ENCODE measurements at places on chromosomes 13 and 19.

DNA sequence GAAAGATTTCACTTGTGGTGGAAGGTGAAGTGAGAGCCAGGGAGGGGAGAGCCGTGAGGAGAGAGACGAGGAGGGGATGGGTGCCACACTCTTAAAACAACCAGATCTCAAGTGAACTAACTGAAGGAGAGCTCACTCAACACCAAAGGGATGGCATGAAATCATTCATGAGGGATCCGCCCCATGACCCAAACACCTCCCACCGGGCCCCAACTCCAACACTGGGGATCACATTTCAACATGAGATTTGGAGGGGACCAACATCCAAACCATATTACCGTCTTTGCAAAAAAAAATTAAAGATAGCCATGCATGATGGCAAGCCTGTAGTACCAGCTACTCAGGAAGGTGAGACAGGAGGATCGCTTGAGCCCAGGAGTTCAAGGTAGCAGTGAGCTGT lies 34.9 kb upstream of the POP4 start:
- no peaks in the 10 kb centered on the region for H3K36me3 ChIP-seq
- peaks cover 38% of the 10 kb centered on the region for H3K27me3 ChIP-seq
- H3K27ac ChIP-seq: no peak overlapping the region
- no peak for DNase-seq

- no peak for DNase-seq
- H3K4me1 ChIP-seq: peaks cover 27% of the 10 kb centered on the region
- no peak overlapping the region for H3K27ac ChIP-seq
- no peaks in the 10 kb centered on the region for H3K27me3 ChIP-seq
- no peaks in the 10 kb centered on the region for H3K36me3 ChIP-seq
Observed at GRCh38 chr19:1873524-1874473, 10.4 kb upstream of the KLF16 start.

DNA sequence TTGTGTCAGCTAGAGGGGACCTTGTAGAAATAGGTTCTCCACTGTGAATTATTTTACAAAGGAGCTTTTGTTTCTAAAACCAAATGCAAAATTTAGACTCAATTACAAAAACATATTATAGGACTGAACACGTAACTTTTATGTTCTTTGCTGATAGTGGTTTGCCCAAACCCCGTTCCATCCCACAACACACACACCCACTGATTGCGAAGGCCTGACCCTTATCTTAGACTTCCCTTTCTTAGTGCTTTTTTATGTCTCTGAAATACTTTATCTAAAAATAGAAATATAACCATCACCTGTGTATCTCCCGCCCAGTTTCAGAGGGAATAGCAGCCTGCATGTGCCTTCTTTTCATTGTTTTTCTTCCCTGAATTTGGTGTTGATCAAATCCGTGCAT lies 13.0 kb downstream of the CCNA1 start:
- H3K4me3 ChIP-seq: no peak overlapping the region
- no peaks in the 10 kb centered on the region for H3K4me1 ChIP-seq
- no peak for DNase-seq

DNA sequence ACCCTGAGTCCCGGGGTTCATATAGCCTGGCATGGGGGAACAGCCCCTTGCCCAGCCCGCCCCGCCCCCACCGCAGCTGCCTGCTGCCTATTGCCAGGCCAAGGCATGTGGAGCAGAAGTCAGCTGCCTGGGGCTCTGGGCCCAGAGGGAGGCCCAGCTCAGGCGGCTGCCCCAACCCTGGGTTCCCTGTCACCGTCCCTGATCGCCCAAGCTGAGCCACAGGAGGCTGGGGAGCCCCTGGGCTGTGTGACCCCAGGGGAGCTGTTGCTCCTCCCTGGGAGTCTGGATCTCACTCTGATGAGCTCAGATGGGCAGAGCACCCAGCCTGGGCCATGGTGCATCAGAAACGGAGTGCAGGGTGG lies 1.4 kb downstream of the PLIN4 start:
- H3K4me3 ChIP-seq: no peak overlapping the region
- DNase-seq: no peak
- no peak overlapping the region for H3K27ac ChIP-seq
- no peaks in the 10 kb centered on the region for H3K4me1 ChIP-seq
- no peaks in the 10 kb centered on the region for H3K36me3 ChIP-seq
- no peaks in the 10 kb centered on the region for H3K27me3 ChIP-seq

DNA sequence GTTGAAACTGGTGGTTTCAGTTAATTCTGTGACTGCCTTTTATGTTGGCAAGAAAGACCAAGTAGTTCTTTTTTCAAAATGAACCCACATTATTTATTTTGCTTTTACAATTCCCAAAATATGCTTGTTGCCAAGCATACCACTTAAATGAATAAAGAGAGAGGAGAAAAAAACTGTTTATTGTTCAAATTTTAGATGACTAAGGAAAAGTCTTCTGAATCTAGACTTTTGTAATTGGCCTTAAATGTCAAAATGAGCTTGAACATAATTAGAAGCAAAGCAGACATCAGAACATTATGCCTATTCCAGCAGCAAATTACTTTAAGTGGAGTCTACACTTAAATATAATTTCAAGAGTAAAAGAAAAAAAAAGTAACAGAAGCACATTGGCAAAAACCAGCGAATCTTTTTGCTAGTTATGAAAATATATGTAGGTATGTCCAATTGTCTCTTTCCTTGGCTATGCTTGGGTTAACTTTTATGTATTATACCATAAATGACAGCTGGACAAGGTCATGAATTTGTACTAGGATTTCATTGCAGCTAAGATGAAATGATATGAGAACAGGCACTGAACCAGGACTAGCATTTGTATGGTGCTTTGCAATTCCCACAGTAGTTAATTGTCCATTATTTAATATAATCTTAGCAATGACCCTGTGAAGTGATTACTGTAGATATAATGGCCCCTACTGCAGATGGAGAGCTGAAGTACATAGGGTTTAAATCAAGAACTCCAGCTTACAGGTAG lies 211.9 kb downstream of the NALCN start:
- H3K27me3 ChIP-seq: no peaks in the 10 kb centered on the region
- no peak overlapping the region for H3K4me3 ChIP-seq
- no peaks in the 10 kb centered on the region for H3K36me3 ChIP-seq
- DNase-seq: no peak
- no peaks in the 10 kb centered on the region for H3K4me1 ChIP-seq

DNA sequence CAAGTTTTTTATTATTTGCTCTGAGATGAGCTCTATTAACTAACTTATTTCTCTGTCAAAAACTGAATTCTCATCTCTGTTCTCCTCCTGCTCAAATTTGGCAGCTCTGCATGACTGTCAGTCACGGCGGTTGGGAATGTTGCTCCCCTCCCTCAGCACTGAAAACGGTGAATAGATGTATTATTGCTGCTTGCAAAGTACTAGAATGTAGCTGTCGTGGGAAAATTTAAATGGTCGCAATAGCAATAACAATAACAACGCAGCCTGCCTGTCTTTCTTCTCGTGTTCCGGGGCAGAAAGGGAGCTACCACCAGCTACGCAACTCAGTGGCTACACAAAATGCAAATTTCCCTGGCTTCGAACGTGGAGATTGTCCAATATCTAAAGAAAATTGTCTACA lies 125.6 kb upstream of the FRY start:
- H3K4me1 ChIP-seq: no peaks in the 10 kb centered on the region
- H3K4me3 ChIP-seq: no peak overlapping the region
- H3K27ac ChIP-seq: no peak overlapping the region

Measured in hepatocyte (in vitro differentiated cells).